CD8-positive, alpha-beta memory T cell (primary cell): ENCODE measurements at places on chromosomes 5 and 9.

- DNase-seq = no peak
Measured at GRCh38 chr5:127612441-127613141, 36.3 kb upstream of the CTXN3 start.

- no peak for DNase-seq
Measured at GRCh38 chr9:126980231-126980630, 65.6 kb downstream of the RALGPS1 start.

DNA sequence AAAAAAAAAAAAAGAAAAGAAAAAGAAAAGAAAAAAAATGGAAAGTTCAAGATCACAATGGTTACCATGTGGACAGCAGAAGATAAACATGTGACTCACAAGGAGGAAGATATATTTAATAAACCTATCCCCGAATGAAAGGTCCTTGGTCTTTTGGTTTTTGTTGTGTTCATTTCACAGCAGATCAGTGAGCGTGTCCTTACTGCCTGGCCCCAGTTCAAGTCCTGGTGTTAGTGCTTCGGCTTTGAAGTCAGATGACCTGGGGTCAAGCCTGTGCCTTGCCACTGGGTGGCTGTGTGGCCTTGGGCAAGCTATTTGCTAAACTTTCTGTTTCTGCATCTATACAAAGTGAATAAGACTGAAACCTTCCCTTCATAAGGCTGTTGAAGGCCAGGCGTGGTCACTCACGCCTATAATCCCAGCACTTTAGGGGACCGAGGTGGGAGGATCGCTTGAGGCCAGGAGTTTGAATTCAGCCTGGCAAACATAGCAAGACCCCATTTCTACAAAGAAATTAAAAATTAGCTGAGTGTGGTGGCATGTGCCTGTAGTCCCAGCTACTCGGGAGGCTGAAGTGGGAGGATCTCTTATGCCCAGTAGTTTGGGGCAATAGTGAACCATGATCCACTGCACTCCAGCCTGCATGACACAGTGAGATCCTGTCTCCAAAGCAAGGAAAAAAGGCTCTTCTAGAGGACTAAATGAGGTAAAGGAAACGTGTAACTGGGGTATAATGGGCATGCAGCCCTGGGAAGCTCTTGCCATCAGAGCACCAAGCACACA lies 94.5 kb upstream of the SPATA31D4 start:
- no peak for DNase-seq

- DNase-seq = no peak
Measured at GRCh38 chr5:15864536-15865215, 314.9 kb downstream of the MARCHF11 start.

- DNase-seq = no peak
Measured at GRCh38 chr9:130998597-130999244, 10.3 kb upstream of the LAMC3 start.
